ENCODE measurements at places on chromosomes 6 and 20. TPM values are rescaled to one million over a fixed set of nuclear protein-coding genes. Genes with fewer than 3 reads are reported as not detected.

Gene MBOAT1
- 6.3 TPM for total RNA-seq

Gene SLCO4A1
- total RNA-seq = 48.8 TPM

Gene TRAPPC3L
- not detected for total RNA-seq

Gene PDE7B
- not detected for total RNA-seq

- peak; percentile 84 for DNase-seq
Measured at GRCh38 chr6:168355716-168356522, 36.3 kb upstream of the DACT2 start.

- DNase-seq = no peak
Measured at GRCh38 chr6:6645261-6645917, 56.9 kb downstream of the LY86 start.

DNA sequence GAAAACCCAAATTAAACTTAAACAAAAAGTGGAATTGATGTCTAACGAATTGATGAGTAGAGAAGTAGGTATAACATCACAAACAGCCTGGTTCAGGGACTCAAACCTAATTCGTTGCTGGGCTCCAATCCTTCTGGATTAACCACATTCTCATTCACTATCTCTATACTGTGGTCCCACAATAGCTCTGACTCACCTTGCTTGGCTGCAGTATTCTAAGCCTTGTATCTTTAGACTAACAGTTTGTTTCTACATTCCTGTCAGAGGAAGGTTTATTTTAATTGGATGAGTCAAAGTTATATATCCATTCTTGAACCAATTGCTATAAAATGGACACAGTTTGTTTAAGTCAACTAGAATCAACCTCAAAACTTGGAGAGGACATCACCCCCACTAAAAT, 530.5 kb upstream of the PTCHD4 start:
- no peak for DNase-seq

DNA sequence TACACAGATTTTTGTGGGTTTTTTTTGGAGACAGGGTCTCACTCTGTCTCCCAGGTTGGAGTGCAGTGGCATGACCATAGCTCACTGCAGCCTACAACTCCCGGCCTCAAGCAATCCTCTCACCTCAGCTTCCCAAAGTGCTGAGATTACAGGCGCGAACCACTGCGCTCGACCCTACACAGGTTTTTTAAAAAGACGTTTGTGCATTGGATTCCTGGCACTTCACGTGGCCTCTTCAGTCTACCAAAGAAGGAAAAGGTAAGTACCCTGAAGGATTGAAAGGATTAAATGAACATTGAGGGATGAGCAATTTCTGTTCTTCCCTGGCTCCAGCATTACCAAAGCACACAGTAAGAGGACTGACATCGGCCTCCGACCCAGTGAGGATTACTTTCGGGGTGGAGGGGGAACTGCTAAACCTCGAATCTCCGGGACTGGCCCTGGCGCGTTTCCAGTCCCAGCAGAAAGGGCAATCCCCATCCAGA, 556 bp upstream of the YWHAB start:
- DNase-seq = no peak

GRCh38 chr6:91080871-91081270, 494.0 kb upstream of the MAP3K7 start:
- DNase-seq = no peak

DNA sequence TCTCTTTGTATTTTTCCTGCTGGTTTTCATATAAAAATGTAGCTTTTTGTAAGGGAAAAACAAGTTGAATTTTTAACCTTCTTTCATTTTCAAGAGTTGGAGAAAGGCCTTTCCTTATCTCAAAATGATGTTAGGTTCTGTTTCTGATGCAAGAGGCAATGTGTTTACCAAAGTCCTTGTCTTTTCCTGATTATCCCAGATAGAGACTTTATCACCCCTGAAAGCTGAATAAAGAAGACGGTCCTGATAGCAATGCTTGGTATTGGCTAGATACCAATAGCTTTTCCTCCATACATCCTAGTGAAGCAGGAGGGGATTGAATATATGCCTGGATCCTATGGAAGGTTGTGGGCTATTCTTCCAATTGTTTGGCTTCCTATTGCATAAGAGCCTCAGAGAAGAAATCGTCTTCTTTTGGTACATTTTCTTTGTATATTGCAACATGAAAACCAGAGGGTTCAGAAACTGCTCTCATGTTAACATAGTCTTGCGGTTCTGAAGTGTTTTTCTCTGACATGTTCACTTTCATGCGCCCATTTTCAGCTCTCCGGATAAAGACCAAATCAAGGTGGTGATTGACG, 5.5 kb downstream of the PNLDC1 start:
- no peak for DNase-seq

GRCh38 chr6:22657352-22657980, 88.1 kb downstream of the HDGFL1 start:
- DNase-seq = no peak

- DNase-seq = no peak
Measured at GRCh38 chr6:64290867-64291266, 655.3 kb downstream of the PHF3 start.

- DNase-seq = no peak
Measured at GRCh38 chr6:110125361-110125760, 54.1 kb downstream of the WASF1 start.

DNA sequence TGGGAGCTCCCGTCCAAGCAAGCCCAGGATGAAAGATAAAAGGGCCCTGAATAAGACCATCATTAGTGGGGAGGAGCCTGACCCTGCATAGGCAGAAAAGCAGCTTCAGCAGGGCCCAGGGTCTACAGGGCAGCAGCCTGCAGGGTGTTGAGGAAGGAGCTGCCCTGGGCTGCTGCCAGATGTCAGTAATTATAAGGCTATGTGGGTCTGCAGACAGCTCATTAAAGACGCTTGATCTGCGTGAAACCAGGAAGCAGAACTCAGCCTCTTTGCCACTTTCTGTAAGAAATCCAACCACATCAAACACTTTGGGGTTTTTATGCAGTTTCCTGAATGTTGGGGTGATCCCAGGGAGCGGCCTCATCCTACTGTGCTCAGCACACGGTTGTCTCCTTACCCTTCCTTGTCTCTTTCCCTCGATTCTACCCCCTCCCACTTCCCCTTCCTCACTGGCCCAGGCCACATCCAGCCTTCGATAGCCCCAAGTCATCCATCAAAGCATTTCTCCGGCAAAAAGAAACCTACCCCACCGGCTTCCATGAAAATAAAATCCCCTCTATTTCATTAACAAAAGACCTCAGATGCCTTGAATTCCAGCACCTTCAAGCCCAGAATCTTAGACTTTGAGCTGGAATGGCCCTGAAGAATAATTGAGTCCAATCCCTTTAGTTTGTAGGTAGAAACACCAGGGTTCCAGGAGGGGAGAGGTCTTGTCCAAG, 1.0 kb upstream of the TGM6 start:
- peak; percentile 7 for DNase-seq

DNA sequence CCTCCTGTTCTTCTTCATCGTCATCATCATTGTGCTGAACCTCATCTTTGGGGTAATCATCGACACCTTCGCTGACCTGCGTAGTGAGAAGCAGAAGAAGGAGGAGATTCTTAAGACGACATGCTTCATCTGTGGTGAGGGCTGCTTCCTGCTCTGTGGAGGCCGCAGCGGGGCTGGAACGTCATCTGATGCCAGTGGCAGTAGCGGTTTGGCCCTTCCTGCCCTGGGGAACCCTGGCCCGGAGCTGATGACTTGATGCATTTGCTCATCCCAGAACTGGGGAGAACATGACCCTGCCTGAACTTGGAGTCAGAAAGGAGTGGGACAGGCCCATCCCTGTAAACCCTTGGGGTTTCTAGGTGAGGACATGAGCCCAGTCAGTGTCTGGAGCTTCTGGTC, 18.7 kb downstream of the UQCC2 start:
- no peak for DNase-seq
